ENCODE measurements at places on chromosomes 13 and 19.

- no peak for DNase-seq
Measured at GRCh38 chr13:42929886-42930535, 62.0 kb downstream of the EPSTI1 start.

DNA sequence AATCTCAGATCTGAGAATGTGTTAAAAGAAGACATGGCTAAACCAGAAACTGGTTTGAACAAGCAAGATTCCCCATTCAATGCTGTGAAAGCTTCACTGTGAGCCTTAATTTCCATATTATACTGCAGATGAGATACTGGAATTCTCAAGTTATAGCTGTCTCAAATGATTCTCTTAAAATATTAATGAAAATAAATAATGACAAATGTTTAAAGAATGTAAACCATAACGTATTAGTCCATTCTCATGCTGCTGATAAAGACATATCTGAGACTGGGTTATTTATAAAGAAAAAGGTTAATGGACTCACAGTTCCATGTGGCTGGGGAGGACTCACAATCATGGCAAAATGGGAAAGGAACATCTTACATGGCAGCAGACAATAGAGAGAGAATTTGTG, 667.8 kb downstream of the SLITRK1 start:
- no peak for DNase-seq

DNA sequence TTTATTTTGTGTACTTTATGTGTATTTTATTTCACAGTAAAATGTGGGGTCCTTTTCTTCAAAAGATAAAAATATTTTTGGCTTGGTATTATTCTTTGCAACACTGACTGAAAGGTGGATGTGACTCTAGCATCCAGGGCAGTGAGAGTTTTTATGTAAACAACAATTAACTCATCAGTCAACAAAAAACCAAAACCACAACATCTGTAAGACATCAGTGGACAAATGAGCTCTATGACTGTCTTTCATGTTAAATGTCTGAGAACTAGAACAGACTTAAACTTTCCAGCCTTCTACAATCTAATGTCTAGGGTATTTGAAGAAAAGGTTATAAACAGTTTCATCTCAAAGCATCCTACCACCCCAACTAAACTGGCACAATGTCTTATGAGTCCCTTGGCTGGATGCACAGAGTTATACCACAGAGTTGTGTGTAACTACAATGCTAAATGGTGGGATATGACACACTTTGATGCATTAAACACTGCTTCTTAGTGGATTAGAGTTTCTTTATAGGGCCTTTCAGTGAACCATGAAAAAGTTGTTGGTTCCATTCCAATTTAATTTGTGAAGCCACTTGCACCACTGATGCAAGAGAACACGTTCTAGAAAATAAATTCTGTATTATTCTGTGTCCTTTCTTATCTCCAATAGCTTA, 544.2 kb upstream of the KLF12 start:
- no peak for DNase-seq

DNA sequence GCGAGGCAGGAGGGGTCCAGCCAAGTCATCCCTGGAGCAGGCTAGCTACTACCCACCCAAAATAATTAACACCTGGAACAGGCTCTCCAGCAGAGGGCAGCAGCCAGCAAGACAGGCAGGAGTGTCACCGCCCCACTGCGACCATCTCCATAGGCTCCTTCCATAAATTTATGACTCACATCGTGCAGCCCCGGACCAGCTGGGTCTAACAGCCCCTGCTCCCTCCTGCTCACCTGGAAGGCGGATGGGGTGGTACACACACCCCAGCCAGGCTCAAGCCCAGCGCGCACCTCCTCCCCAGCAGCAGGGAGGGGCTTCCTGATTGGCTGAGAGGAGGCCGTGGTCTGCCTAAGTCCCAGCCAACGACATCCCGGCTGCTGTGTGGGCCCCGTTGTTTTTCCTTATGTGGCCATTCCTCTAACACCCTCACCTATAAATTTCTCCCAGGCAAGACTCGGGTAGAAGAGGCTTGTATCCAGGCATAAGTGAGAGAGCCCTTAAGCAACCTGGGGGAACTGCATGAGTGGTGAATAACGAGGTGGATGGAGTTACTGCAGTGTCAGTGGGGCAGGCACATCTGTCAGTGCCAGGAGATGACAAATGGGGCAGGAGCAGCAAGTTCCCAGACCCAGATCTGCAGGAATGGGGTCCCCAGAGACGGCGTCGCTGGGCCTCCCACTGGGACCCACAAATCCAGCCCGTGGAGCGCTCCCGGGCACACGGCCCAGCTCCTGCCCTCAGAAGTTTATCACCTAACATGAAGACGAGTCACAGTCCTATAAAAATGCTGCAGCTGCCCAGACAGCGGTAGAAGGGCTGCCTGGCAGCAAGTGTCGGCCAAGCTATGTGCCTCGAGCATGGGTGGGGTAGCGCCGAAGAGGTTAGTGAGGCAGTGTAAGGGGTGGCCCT, 43.1 kb downstream of the CEBPG start:
- peak; percentile 65 for DNase-seq

GRCh38 chr19:20273376-20273775, 106.4 kb downstream of the ZNF486 start:
- DNase-seq = no peak

Measured in SHP77 (cell line).